G401 (cell line): ENCODE measurements at places on chromosomes 2 and 18.

- DNase-seq, result no peak
Observed at GRCh38 chr2:48714245-48714644, 41.3 kb downstream of the LHCGR start.

- peak; percentile 22 for DNase-seq
Observed at GRCh38 chr2:173075781-173076580, at the start of gene MAP3K20. MAP3K20 (plus strand) TSS chr2:173075846; CDS start chr2:173091032, 15,186 bp downstream.

DNA sequence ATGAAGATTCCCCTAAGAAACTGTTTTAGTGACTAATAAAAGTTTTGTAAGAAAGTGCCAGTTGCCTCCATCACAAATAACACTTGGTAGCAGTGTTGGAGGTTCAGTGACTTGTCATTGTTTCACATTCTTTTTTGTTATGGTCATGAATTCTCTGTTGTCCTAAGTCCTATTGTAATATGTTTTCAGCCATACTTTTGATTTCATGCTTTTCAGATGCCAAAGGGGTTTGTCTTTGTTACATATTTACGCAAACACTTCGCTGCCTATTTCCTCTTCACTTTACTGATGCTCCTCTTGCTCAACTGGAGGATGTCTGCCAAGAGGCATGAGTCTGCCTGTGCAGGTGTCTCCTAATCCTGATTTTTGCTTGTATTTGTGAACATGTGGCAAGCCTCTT lies 66.6 kb downstream of the PHLPP1 start:
- no peak for DNase-seq

- DNase-seq, result no peak
Observed at GRCh38 chr18:26320686-26321085, 94.4 kb downstream of the TAF4B start.

- no peak for DNase-seq
Observed at GRCh38 chr18:36458306-36458705, 160.8 kb downstream of the FHOD3 start.

GRCh38 chr2:32836933-32837332 lies 109.8 kb upstream of the LTBP1 start:
- no peak for DNase-seq

DNA sequence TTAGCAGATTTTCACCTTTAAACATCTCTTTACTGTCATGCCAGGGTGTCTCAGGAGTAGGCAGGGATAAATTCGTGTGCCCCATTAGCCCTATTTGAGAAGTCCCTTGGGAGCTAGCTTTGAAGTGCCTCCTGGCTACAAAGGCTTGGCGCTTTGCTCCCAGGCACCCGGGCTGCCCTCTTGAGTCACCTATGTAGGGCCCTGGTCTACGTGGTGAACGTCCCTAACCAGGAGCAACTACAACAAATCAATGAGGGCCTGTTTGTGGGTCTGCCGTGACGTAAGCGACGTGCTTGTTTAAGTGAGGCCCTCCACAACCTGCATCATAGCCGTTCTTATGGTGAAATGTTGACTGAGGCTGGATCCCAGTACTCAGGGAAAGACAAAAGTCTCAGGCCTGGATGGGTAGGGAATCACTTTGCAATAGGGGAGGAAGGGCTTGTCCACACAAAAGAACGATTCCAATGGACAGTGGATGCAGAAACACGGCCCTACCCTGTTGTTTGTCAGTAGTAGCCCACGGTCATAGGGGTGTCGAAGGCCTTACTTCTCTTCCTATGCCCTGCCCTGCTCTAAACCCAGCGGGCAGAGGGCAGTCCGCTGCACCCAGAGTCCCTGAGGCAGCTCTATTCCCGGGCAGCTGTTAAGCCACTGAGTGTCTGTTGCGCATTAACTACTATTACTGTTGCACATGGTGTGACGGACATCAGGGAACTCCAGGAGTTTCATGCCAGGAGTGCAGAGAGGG lies 93.9 kb downstream of the INHBB start:
- no peak for DNase-seq

DNA sequence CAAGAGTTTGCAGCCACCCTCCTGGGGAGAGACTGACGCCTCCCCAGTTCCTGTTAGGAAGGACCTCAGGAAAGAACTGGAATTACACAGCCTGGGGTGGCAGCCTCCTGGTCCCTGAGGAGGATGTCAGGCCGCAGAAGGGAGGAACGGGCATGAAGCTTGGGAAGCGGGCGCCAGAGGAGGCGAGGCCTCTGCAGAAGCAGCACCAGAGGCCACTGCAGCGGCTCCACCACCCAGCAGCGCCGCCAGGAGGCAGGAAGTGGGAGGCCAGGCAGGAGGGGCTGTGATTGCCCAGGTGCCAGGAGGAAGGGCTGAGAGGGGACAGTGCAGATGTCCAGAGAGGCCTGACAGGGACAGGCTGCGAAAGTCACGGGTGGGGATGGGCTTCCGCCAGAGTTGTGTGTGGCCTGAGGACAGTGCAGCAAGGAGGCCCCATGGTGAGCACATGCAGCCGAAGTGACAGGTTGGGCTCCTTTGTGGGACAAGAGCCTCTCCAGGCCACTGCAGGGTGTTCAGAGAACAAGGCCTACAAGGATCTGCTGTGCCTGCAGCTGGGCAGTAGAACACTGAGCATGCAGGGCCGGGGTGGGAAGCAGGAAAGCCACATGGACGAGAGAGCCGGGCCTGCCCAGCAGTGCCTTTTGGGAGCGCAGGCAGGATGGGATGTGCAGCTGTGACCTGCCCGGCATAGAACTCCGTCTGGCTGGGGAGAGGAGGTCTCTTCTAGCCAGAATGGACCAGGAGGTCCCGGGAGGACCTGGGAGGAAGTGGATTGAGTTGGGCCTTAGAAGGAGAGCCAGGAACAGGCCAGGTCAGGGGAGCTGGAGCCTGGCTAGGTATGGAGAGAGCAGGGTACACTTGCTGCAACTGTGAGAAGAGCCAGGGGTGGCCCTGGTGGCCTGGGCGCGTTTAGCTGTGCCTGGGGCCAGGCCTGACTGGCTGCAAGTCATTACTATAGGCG lies 39.1 kb upstream of the ALPP start:
- DNase-seq, result no peak

DNA sequence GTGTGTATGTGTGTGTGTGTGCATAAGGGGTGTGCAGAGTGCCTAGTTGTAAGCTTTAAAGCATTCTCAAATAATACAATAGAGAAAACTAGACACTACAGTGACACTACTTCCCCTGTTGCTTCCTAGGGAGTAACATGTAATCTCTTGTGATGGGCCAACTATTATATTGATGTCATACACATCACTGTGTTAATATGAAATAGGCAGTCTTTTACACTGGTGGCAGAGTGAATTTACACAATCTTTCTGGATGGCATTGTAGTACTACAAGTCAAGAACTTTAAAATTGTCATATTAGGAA lies 488.0 kb upstream of the ZEB2 start:
- DNase-seq, result no peak

DNA sequence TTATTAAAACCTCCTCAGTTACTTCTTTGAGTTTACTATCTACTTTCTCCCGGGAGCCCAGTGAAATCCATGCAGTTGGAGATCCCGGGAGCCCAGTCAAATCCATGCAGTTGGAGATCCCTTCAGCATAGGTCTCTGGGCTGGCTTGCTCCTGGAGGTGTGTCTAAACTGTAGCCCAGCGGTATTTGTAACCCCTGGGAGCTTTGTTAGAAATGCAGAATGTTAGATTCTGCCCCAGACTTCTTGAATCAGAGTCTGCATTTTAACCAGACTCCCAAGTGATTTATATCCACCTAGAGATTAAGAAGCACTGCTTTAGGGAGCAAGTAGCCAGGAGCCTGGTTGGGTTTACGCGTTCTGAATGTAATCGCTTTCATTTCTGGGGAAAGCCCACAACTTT lies 54.5 kb downstream of the ARHGAP28 start:
- DNase-seq, result no peak

GRCh38 chr18:41751161-41751560 lies 203.9 kb upstream of the PIK3C3 start:
- no peak for DNase-seq

DNA sequence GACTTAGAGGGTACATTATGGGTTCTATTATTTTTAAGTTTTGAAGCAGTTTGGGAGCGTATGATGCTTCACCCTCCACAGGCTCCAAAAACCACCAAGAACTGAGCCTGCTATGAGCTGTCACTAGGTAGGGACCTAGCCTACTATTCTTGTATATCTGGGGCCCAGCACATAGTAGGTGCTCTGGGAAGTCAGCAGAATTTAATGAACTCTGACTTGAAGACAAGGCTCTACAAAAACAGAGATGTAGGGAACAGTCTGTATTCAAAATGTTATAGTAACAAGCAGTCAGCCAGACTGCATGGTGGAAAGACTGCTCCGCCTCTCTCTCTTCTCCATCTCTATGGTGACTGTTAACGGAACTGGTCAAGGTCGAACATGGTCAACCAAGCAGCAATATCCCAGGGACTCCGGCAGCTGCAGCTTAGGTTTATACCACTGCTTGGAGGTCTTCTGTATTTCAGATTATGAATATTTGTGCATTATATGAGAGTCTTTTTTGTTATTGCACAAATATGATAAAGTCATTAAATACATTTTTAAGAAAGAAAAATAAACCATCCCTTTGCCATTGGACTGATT lies 22.2 kb upstream of the YWHAQ start:
- DNase-seq, result no peak

- no peak for DNase-seq
Observed at GRCh38 chr2:67773851-67774250, 289.0 kb downstream of the C1D start.

DNA sequence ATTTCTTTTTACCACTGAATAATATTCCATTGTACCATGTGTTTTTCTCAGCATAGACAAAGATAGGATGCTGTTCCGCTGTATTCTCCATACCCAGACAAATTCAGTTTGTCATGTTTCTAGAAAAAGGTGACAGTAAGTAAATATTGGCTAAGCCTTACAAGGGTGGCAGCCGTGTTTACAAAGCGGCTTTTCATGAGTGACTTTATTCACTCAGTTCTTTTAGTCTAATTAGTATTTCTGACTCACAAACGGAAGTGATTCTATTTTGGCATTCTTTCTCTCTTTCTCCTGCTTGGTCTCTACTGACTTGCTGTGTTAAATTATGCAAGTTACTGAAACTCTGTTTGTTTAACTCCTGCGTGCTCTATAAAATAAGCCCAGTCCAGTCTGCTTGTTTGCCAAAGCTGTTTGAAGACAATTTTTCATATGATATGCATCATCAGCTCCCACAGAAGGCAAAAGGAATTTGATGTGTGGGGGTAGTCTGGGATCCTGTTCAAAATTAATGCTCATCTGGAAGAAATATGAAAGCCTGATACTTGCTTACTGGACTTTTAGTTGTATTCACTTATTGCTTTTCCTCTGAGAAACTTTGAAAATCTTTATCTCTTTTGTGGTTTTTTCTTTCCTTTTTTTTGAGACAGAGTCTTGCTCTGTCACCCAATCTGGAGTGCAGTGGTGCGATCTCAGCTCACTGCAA lies 2.3 kb upstream of the PLEKHH2 start:
- peak; percentile 8 for DNase-seq

DNA sequence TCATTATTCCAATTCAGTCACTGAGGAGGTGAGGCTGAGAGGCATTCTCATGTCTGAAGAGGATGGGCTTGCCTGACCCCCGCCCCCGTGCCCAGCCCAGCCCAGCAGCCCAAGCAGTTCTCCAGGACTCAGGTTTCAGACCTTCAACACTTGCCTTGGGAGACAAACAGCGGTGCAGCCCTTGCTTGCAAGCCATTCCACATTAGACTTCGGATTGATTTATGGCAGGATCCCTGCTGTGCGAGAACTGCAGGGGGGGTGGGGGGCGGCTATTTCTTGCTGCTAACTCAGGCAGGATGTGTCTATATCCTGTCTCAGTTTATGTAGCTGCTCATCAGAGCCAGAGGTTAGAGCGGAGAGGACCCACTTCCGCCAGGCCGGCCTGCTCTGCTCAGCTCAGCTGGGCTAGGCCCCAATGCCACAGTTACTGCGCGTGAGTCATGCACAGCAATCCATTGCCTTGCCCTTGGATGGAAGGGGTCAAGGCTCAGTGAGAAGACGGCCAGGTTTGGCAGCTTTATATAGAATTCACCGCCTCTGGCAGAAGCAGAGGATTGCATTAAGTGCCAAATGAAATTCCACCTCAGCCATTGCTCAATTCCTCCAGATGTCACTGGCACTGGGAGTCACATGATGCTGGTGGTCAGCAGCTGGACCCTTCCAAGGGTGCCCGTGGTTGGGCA lies 1.8 kb downstream of the GYPC start:
- DNase-seq, result no peak

- DNase-seq, result no peak
Observed at GRCh38 chr2:195181059-195181705, 475.8 kb upstream of the SLC39A10 start.

DNA sequence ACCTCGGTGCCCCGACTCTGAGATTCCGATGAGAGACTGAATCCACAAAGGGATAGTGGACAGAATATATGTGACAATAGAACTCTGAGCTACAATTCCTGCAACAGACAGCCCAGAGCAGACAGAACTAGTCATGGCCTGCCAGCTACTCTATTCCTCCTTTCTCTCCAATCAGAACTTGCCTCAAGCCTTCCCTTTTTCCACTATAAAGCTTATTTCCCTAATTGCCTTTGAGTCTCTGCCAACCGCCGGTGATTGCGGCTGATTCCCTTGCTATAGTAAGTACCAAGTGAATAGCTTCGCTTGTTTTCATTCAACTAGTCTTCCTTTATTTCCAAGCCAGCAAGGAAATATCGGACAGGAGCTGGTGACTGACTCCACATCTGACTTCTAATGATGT lies 96.8 kb downstream of the DSC3 start:
- DNase-seq, result no peak

DNA sequence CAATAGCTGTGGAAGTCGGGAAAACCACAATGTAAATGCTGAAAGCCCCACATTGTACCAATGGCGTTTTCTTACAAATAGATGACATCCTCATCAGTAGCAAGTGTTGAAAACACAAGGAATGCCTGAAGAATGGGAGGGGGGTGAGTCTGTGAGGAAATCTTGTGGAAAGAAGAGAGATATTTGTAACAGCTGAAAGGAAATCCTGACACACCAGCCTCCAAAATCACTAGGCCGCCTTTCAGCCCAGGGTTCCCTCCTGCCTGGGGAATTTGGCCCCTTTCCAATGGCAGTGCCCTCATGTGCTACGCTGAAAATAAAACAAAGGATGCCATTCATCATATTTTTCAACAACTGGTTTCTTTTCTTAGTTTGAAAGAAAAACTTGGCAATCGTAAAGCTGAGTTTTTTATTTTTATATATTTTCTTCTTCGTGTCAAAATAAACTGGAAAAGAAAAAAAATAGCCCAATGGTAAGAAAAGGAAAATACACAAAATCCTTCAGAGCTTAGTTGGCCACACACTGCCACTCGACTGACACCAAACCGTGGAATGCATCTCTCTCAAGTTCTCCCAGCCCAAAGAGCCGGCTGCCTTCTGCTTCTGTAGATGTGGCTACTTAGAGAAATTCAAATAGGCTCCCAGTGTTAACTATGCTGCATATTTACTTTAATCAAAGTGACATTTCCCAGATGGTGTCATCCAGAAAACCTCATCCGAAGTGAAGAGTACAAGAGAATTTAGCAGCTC lies 52.0 kb downstream of the FTCDNL1 start:
- peak; percentile 13 for DNase-seq

DNA sequence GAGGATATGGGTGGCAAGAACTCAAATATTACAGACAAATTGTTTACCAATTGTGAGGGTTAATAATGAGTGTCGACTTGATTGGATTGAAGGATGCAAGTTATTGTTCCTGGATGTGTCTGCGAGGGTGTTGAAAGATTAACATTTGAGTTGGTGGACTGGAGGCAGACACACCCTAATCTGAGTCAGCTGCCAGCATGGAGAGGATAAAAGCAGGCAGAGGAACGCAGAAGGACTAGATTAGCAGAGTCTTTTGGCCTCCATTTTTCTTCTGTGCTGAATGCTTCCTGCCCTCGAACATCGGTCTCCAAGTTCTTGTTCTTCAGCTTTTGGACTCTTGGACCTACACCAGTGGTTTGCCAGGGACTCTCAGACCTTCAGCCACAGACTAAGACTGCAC lies 1503.7 kb downstream of the LRP1B start:
- DNase-seq, result no peak
